RWPE2 (cell line): ENCODE measurements at places on chromosomes 6 and 20.

- DNase-seq = no peak
Measured at GRCh38 chr20:35474303-35474871, 19.0 kb downstream of the CEP250 start.

- no peak for DNase-seq
Measured at GRCh38 chr6:163226181-163226835, 188.2 kb upstream of the QKI start.

DNA sequence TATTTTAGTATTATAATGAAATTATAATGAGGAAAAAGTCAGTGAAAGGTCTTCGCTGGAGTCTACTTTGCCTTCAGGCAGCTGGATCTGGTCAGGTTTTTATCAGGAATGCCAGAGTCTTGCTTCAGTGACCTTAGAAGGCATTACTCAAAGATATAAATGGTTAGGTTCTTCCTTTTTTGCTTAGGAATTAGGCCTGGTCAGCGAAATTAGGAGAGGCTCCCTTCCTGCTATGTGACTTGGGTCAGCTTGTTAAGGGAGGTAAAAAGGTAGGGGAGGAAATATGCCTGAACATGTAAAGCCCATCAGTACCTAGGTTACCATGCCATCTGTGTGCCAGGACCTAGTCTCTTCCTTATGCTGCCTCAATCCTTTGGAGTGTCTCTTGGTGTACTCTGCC, 115.1 kb downstream of the OTOR start:
- no peak for DNase-seq

DNA sequence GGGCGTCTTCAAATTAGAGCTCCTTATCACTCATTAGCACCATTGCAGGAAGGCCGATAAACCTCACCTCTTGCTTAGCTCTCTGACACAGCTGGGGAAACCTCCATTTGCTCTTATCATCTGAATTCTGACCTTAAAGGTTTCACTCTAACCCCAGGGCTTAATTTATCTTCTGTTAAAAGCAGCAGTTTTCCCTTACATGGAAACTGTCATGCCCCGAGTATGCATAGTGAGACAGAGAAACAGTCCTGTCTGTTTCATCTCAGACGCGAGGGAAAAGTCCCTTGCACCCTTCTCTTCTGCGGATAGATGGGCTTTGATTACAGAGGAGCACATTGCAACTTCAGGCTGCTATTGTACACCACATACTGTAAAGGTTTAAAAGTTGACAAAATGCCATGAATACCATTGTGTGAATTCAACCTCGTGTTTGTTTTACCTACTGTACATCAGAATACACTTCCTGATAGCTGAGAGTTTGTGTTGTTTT, 191.5 kb upstream of the BMP2 start:
- no peak for DNase-seq

DNA sequence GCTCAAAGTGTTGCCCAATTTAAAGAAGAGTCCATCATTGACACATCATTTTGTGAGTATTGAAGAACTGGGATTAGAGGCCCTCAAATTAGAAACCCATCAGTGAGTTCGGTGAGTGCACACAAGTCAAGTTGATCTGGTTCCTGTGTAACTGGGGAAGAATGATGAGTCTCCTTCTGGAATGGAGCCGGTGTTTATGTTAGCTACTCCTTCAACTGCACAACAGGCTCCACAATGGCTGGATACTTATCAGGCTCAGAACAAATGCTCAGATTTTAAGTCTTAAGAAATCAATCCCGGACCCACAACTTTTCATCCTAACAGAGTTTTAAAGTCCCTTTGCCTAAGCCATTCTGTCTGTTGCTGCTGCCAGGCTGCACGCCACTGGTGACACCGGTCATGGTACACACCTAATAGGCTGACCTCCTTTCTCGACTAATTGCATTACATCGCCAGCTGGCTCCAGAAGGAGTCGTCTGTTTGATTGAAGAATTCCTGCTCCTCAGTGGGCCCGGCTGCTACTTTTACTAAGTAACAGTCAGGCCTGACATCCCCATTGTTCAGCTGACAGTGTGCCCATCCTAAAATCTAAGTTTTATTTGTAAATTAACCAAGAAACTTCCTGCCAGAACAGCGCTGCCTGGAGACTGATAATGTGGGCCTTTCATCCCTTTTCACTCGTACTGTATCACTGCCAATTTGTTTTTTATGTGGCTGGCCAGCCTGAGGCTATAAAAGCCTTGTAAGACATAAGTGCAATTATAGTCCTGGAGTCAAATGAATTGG, 130.4 kb downstream of the INSM1 start:
- no peak for DNase-seq

DNA sequence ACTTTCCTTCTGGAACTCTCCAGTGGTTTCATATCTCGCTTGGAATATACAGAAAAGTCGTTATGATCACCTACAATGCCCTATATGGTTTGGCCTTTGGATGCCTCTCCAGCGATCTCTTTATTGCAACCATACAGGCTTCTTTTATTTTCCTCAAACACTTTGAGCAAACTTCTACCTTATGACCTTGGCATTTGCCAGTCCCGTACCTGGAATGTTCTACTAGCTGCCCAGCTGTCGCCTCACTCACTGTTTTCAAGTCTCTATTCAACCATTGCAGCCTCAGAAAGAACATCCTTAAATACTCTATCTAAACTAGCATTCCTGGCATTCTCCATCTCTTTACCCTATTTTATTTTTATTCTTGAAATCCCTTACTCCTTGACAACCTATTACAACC, 50.4 kb upstream of the NEDD9 start:
- DNase-seq = no peak

DNA sequence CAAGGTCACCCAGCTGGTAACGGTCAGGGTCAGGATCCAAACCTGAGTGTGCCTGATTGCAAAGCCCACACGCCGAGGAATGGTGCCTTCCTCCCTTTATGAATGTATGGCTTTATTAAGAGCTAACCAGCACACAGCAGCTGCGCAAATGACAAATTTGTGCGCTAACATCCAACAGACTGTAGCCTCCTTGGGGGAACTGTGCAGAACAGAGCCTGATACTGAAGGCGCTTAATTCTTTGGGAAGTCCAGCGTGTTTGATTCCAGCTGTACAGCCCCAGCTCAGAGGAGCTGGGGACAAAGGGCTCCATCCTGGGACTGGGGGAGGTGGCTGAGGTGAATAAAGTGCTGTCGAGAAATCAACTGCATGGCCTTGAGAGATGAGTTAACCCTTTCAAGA, 75.7 kb upstream of the JARID2 start:
- DNase-seq = no peak

DNA sequence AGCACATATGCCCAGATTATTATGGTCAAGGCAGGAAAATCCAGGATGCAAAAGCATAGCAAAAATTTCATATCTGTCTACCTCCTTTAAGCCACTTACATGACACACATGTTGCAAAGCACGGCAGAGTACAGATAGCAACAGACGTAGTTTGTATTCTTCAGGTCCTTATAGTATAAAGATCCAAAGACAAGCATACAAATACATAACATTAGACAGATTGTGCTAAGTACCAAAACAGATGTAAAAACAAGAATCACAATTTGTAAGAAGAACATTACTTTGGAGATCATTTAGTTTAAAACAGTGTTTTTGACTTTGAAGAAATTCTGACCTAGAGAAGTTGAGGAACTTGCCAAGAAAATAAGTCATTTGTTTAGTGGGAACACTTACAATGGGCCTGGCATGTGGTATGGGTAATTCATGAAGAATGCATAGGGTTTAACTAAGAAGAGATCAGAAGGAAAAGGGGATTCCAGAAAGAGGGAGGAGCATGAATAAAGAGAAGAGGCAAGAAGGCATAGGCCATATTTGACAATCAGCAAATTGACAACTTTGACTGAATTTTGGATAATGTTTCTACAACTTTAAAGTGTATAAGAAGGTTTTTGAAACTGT, 30.6 kb upstream of the LMBRD1 start:
- no peak for DNase-seq

GRCh38 chr6:113645576-113645970, 211.6 kb upstream of the MARCKS start:
- peak; percentile 83 for DNase-seq

DNA sequence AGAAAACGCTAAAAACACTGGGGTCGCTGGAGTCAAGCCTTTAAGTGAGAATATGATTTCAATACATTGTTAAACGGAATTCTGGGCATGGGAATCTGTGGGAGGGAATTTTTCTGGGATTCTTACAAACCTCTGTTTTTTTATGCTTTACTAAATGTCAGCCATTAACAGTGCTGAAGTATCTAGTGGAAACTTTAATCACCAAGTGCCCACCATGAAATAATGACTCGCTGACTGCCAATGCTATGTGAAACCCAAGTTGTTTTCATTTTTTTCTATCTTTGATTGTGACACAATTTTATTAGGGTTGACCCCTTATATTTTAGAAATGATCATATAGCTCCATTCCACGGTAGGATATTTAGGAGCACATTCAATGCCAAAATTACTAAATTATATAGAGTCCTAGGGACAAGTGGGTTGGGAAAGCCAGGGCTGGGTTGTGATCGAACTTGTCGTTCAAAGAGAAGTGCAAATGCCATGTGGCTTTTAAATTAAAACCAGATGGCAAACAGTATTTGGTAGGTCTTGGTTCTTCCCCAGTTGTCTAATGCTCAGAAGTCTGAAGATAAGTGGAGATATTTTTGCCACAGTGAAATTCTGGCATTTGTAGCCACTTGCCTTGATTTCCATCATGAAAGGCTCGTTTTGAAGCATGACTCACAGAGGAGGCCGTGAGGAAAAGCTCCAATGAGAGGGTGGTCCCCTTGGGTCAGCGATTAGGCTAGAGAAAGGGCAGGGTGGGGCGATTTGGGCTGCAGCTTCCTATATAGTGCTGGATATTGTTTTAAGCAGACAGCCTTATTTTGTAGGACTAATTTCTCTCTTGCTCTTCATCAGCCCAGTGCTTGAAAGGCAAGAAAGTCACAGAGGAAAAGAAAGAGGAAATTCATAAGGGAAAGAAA, 254.4 kb upstream of the JAG1 start:
- DNase-seq = no peak

DNA sequence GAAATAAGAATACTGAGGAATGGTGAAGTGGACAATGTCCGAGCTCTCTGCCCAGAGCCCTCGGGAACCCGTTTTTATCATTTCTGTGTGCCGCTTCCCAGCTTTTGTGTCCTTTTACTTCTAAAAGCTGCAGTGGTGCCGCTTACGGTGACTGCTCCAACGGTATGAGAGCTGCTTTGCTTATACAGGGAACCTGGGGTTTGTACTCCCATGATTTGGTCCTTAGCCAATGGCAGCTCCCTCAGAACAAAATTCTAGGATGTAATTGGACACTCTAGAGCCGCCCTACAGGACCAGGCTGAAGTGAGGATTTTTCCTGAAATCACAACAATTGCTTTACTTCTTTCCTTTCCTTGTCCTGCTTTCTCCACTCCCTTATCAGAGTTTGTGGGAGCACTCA, 24.2 kb upstream of the PCSK2 start:
- no peak for DNase-seq

- no peak for DNase-seq
Measured at GRCh38 chr6:118893064-118893806, 717 bp upstream of the ASF1A start.

GRCh38 chr20:17503301-17504065, 27.7 kb downstream of the BFSP1 start:
- DNase-seq = no peak

- DNase-seq = peak; percentile 93
Measured at GRCh38 chr20:50415516-50416268, 94.5 kb upstream of the PTPN1 start.

DNA sequence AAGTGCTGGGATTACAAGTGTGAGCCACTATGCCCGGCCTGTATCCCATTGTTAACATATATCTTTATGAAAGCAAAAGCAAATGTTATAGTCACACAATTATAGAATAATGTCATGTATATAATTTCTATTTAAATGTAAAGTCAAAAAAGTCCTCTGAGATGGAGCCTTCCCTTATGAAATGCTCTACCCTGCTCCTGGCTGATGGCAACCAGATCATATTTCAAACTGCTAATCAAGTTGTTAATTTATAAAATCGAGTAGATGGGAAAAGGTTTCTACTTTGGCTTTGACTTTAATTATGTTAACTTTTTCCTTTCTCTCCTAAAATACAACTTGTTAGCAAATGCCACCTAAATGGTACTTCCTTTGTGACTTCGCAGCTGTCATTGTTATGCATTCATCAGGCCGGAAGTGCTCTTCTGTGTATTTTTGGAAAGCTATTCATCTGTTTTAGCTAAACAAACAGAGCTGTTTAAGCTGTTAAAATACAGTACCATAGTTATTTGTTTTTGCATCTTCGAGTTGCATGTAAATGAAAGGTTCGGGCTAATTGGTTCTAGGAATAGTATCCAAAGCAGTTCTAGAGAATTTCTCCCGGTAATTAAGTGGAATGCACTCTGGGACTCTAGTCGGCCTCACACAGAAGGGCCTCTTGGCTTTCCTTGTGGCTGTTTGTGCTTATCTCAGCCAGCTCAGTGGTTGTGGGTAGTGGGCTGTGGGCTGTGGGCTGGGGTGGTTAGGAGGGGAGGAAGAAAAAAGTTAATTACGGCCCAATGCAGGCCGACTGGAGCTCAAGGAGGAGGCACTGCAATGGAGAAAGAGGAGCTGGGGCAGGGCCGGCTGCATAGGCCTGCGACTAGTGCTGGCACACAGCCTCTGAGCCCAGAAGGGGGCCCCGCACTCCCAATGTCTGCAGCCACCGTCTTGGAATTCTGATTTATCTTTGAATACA, 34.8 kb downstream of the SLC35D3 start:
- DNase-seq = no peak

DNA sequence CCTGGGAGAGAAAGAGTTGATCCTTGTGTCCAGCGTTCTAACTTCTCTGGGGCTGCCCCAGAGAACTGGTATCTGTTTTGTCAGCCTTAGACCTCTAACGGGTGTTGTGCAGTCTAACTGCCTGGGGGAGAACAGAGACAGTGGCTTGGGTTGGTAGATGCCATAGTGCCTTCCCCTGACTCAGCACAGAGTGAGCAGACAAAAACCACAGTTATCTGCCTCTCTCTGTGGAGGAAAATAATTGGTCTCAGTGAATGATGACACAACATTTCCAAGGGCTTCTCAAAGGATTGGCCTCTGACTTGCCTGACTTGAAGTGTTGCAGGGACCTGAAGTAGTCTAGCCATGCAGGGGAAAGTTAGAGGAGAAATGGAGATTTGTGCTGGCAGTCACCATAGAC, 226.2 kb upstream of the MAN1A1 start:
- DNase-seq = no peak

- no peak for DNase-seq
Measured at GRCh38 chr6:151681433-151682059, 125.9 kb upstream of the ESR1 start.

- no peak for DNase-seq
Measured at GRCh38 chr6:66961191-66961590, 1254.2 kb upstream of the EYS start.

GRCh38 chr6:56944661-56945060, 10.2 kb upstream of the BEND6 start:
- DNase-seq = no peak

DNA sequence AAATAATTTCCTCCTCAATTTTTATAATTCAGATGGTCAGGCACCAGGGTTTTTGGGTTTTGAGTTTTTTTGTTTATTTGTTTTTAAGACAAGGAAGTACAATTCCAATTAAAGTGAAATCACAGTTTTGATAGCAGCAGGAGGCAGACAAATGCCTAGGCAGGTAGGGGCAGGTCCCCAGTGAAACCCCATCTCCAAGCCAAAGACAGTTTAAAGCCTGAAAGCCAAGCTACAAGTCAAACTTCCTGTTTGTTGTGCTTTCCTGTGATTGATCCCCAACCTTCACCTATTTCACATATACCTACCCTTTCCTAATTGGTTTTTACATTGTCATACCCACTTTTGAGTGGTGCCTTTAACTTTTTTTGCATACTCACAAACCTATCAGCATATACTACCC, 149.6 kb downstream of the MOXD1 start:
- no peak for DNase-seq
